ENCODE measurements at places on chromosomes 3 and 15.

- no peak for DNase-seq
Measured at GRCh38 chr3:23396746-23397145, 193.6 kb downstream of the UBE2E2 start.

- no peak for DNase-seq
Measured at GRCh38 chr3:179402963-179403362, 48.3 kb downstream of the GNB4 start.

DNA sequence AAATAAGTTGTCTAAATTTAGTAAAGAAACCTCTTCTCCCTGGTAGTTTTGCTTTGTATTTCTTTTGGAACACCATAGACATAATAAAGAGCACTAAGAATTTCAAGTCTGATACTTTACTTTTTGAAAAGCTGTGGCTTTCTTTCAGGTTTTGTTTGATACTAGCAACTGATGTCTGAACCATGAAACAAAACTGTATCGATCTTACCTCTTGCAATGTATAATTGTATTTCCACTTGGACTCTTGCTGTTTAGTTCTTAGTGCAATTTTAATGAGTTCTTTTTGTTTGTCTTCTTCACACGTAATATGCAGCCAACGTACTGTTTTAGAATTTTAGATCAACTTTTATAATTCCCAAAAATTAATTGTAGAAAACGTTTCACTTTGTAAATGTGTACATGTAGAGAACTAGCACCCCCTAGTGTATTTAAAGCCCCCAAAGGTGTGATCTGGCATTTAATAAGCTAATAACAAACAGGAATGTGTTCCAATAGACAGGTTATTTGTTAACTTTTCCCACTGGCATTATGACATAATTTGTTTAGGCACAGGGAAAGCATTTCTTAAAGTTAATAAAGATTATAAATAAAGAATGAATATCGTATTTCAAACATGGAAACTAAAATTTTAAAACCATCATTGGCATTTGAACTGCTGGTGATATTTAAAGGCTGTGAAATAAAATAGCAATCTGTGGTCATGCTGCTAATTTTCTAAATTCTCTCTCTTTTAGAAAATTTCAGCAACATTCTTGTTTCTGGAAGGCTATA, 289.1 kb upstream of the DNAJC19 start:
- no peak for DNase-seq

DNA sequence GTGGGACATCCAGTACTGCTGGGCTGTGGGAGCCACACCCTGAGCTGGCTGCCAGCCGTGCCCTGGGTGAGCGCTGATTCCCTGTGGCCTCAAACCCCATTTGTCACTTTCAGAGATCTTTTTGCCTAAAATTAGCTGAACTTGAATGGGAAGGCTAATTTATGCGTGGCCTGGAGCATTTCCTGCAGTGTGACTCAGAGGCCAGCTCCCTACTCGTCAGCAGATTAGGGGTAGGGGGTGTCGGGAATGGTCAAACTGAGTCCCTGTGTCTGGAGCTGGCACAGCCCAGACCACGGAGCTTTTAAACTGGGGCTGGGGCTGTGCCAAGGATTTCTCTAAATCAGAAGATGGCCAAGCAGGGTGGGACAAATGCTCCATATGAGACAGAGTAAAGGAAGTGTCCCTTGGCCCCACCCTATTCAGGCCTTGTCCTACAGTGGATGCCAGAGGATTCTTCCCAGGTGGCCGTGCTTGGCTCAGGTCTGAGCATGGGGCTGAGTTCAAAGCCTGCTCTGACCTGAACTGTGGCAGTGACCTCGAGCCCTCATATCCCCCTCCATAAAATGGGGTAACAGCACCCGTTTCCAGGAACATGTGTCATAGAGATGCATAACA, 59.7 kb downstream of the ATP2B2 start:
- no peak for DNase-seq

DNA sequence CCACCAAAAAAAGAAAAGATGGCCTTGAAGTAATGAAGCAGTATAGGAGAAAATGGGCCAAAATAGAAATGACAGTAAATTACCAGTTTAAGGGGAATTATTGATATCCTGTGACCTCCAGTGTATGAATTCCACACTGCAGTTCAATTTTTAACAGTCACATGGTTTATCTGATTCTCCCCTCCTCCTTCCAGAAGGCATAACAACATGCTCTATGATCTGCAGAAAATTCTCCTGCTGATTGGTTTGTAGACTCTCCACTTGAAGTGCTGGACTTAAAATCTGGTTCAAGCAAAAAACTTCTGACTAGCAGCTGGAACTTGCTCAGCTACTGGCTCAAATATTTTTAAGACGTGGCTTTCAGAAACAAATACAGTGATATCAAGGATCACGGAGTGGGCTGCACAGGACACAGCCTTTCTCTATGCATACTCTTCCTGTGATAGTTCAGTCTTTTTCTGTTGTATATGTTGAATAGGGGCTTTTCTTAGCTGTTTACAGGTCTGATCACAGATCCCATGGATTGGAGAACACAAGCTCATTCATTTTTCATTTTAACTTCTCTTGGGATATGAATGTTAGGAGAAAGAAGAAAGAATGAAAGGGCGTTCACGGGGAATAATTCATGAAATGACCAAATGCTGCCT, 211.5 kb downstream of the LSAMP start:
- no peak for DNase-seq

DNA sequence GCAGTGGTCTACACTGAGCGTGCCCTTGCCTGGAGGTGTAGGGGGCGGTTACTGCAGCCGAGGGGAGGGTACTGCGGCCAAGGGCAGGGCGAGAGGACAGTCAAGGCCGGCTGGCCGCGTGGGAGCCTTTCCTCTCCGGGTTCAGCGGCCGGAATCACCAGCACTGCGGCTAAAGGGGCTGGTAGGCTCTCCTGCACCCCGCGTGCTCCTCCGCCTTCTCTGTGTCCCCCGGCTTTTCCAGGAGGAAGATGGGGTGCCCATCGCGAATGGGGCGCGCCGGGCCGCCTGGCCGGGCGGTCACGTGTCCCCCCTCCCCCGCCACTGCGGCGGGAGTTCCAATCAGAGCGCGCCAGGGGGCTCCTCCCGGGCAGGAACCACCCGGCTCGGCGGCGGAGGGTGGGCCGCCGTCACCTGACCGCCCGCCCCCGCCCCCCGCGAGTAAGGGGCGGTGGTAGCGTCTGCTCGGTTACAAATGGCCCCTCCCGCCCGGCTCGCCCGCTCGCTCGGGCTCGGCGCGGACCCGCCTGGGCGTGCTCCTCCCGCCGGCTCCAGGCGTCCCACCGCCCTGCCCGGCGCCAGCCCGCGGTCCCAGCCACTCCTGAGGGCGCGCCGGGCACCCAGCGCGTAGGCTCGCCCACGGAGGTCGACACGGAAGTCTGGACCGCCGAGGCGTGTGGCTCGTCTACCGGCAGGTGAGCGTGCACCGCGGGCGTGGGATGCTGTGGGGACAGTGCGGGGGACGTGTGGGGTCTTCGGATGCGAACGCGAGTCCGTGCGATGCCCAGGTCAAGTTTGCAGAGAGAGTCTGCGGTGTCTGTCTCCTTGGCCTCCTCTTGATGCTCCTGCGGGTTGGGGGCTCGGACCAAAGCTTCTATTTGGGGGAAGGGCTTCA, 242.6 kb upstream of the TOPAZ1 start:
- no peak for DNase-seq

Data from T follicular helper cell (primary cell).